Activated T-helper 9 cell treated with anti-CD3 and anti-CD28 coated beads, Interleukin-2, amount 50 U/mL, for 16 hours (primary cell): ENCODE measurements at places on chromosomes 4 and X.

DNA sequence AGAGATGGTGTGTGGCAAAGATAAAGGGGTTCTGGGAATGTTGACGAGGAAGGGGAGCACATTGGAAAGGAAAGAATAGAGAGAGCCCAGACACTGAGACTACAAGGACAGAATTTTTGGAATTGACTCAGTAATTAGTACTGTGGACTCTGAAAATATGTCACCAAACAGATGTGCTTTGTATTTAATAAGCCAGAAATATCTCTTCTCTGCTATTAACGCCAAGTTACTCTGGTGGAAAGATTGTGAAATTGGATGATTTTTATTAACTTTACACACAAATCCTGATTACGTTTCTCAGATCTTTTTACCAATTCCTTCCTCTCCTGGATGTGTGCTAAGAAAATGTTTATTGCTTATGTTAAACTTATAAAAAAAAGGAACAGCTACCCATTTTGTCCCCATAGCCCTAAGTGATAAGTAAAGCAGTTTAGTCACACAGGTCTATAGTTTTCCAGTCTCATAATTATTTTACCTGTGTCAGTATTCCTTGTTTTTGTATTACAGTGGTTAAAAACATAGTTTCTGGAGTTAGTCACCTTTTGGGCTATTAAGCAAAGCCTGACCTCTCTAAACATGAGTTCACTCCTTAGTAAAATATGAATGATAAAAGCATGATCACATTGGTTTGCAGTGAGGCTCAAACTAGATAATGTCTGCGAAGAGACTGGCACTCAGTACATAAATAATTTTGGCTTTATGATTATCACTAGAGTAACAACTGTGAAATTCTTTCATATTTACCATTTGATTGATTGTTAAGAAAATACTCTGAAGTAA, 1068.3 kb downstream of the STIM2 start:
- no peak for DNase-seq

DNA sequence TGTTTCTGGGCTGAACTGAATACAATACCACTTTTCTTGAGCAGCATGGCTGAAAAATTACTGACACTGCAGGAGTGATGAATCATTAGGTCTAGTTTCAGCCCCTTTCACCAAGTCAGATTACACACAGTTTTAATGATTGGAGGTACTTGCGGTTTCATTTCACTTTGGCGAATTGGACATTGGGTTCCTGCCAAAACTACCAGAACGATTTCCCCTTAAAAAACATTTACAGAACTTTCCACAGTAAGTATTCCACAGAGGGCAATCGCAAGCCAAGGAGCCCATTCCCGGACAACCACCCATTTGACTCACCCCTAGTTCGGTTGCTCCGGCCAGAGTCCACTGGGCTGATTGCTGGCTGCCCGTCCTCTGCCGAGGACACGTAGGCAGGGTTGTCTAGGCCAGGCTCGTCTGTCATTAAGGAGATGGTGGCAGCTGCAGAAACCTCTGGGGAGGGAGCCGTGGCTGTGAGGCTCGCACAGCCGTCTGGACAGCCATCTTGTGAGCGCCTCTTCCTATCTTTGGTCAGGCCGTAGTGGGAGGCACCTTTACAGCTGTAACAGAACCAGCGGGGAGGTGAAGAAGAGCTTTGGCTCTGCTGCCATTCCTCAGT, 83.5 kb downstream of the LNX1 start:
- DNase-seq, result no peak

DNA sequence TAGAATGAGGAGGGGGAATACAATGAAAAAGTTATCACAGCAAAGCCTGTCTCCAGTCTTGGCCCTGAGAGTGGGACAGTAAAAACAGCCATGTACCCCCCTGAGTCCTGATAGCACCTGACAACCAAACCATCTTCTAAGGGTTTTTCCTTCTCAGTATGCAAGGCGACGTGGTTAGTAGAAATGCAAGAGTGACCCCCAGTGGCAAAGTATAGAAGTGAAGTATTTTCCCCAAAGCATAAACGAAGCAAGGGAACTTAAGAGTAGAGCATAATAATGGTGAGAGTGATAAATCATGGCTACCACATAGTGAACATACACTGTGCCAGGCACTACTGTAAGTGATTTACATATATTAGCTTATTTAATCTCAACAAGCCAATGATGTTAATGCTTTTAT, 52.8 kb downstream of the FAM47C start:
- DNase-seq, result no peak

GRCh38 chr4:35934320-35934981, 309.9 kb downstream of the ARAP2 start:
- DNase-seq, result no peak

GRCh38 chr4:8101213-8102075, 57.2 kb downstream of the ABLIM2 start:
- no peak for DNase-seq
